Large intestine (tissue), 12 donors: ENCODE measurements at places on chromosomes 3 and 15. TPM values are rescaled to one million over a fixed set of nuclear protein-coding genes. Genes with fewer than 3 reads are reported as not detected.

SEMA3G gene
- polyA plus RNA-seq: 2.9 TPM

DNAJA4 gene
- 27.3 TPM for polyA plus RNA-seq

RHCG gene
- 0.12 TPM for polyA plus RNA-seq

PATL2 gene
- 2.3 TPM for polyA plus RNA-seq

STX19 gene
- polyA plus RNA-seq: 0.34 TPM

CSPG4 gene
- polyA plus RNA-seq: 6.9 TPM

CX3CR1 gene
- polyA plus RNA-seq: 2.8 TPM

SLC6A1 gene
- polyA plus RNA-seq: 1.3 TPM

KNG1 gene
- 5.1 TPM for polyA plus RNA-seq

CNTN4 gene
- polyA plus RNA-seq: 9.3 TPM

PRR23B gene
- not detected for polyA plus RNA-seq

TRH gene
- 0.16 TPM for polyA plus RNA-seq

SH3GL3 gene
- 4.7 TPM for polyA plus RNA-seq

EAF2 gene
- 6.0 TPM for polyA plus RNA-seq

RBP2 gene
- polyA plus RNA-seq: 2,966 TPM

GFM1 gene
- polyA plus RNA-seq: 41.8 TPM

RYK gene
- 55.7 TPM for polyA plus RNA-seq

NR2F2 gene
- 27.7 TPM for polyA plus RNA-seq

CCDC51 gene
- polyA plus RNA-seq: 19.0 TPM

CPEB1 gene
- 1.5 TPM for polyA plus RNA-seq

ZBED2 gene
- polyA plus RNA-seq: 1.0 TPM

POTEB3 gene
- not detected for polyA plus RNA-seq

POLQ gene
- polyA plus RNA-seq: 4.0 TPM

PRRT3 gene
- 1.8 TPM for polyA plus RNA-seq

ARIH1 gene
- 81.2 TPM for polyA plus RNA-seq

COL6A5 gene
- polyA plus RNA-seq: 2.2 TPM

RARRES1 gene
- polyA plus RNA-seq: 111 TPM

PLSCR5 gene
- polyA plus RNA-seq: 0.10 TPM
